ENCODE measurements at places on chromosomes 7 and 10.
A peak's percentile ranks its signal among the peaks of the same experiment; 100 is the strongest.

GRCh38 chr7:71723859-71724258 lies 591.9 kb downstream of the GALNT17 start:
- no peak for DNase-seq

- DNase-seq: peak; percentile 19
Measured at GRCh38 chr7:76048668-76048988, 722 bp downstream of the MDH2 start.

- no peak for DNase-seq
Measured at GRCh38 chr10:83562381-83562780, 576.9 kb upstream of the GHITM start.

- DNase-seq: no peak
Measured at GRCh38 chr10:132893090-132893489, 49.3 kb downstream of the CFAP46 start.

- no peak for DNase-seq
Measured at GRCh38 chr10:105756386-105756785, 1115.3 kb downstream of the SORCS3 start.

DNA sequence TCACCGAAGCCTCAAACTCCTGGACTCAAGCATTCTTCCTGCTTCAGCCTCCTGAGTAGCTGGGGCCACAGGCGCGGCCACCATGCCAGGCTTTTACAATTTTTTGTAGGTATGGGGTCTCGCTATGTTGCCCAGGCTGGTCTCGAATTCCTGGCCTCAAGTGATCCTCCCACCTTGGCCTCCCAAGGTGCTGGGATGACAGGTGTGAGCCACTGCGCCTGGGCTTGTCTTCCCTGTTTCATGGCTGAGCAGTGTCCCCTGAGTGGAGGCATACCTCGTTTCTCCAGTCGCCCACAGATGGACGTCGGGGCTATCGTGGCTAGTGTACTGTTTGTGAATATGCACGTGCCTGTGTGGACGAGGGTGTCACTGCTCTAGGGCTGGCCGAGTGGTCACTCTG lies 11.3 kb downstream of the INPP5A start:
- DNase-seq: no peak

Data from CD4-positive, alpha-beta T cell treated with Interleukin-1 beta for 1 hour (primary cell).